AML-193 (cell line): ENCODE measurements at places on chromosomes 3 and 15.

- DNase-seq, result peak; percentile 6
These were observed 908 bp downstream of the CCNB2 start for GRCh38 chr15:59105854-59106253.

DNA sequence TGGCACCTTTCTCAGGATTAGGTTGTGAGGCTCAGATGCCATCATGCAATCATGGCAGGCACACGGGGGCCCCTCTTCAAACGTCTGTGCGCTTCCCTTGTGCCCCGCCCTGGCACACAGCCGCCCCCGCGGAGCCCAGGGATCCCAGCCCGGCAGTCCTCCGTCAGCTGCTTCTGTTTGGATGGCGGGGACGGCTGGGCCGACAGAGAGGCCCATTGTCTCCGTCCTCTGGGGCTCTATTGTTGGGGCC, 849 bp upstream of the HDAC11 start:
- no peak for DNase-seq

DNA sequence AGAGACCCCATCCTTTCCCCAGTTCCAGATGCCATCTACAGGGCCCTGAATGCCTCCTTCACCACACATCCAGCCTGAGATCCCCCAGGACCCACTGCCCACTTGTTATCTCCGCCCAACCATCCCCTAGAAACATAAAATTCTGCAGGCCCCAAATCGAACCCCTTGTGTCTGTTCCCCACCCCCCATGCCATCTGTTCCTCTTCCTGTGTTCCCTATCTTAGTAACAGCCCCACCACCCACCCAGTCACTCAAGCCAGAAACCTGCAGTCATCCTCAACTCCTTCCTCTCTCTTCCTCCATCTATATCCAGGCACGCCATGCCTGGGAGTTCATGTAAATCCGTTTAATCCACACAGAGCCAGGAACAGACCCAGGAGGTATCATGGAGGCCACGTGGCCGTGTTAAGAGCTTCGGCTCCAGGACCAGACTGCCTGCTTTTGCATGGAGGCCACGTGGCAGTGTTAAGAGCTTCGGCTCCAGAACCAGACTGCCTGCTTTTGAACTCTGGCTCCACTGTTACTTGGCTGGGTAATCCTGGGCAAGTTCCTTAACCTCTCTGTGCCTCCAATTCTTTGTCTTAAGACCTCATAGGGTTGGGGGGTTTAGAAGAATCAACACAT, 4.8 kb downstream of the CSRNP1 start:
- DNase-seq, result no peak

DNA sequence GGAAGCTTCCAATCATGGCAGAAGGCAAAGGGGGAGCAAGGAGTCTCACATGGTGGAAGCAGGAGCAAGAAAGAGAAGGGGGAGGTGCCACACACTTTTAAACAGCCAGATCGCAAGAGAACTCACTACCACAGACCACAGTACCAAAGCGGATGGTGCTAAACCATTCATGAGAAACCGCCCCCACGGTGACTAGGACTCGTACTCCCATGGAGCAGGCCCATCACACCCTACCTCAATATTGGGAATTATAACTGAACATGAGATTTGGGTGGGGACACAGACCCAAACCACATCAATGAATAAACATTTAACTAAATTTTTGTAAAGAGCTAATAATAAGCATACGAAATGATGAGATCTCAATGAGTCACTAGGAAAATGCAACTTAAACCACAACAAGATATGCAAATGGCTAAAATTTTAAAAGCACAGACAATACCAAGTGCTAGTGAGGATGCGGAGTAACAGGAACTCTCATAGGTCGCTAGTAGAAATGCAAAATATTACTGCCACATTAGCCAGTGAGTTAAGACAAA, 10.0 kb downstream of the MRPS25 start:
- DNase-seq, result no peak

GRCh38 chr15:76939715-76940114, 8.2 kb downstream of the RCN2 start:
- DNase-seq, result peak; percentile 24

GRCh38 chr3:16801223-16801622, 83.5 kb upstream of the PLCL2 start:
- peak; percentile 73 for DNase-seq

GRCh38 chr15:68603216-68603595, 24.4 kb downstream of the CORO2B start:
- DNase-seq, result no peak

DNA sequence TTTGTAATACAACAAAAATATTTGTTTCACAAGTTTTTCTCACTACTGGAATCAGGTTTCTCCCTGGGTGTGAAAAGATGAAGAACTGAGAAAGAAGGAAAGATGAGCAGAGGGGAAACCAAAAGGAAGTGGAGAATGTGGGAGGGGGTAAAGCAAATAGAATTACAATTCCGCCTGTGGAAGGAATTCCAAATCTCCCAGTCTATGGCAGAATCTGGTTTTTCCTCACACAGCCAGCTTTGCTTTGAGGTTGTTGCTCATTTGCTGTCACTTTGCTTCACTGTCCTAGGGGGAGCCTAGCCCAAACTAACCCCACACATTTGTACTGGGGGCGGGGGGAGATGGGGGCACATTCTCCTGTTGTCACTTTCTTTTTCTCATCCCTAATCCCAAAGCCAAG, 43.9 kb downstream of the RPL22L1 start:
- no peak for DNase-seq
